ENCODE measurements at places on chromosomes 1 and 21.
A peak's percentile ranks its signal among the peaks of the same experiment; 100 is the strongest.

- DNase-seq: no peak
Observed at GRCh38 chr1:101920577-101920976, 76.1 kb downstream of the OLFM3 start.

- no peak for DNase-seq
Observed at GRCh38 chr1:232586679-232587078, 43.3 kb downstream of the SIPA1L2 start.

- DNase-seq: no peak
Observed at GRCh38 chr1:105909811-105910210, 1146.7 kb upstream of the PRMT6 start.

- peak; percentile 59 for DNase-seq
Observed at GRCh38 chr1:231828182-231828920, 201.8 kb downstream of the DISC1 start.

GRCh38 chr1:2928366-2929325 is 92.6 kb upstream of the ACTRT2 start:
- no peak for DNase-seq

DNA sequence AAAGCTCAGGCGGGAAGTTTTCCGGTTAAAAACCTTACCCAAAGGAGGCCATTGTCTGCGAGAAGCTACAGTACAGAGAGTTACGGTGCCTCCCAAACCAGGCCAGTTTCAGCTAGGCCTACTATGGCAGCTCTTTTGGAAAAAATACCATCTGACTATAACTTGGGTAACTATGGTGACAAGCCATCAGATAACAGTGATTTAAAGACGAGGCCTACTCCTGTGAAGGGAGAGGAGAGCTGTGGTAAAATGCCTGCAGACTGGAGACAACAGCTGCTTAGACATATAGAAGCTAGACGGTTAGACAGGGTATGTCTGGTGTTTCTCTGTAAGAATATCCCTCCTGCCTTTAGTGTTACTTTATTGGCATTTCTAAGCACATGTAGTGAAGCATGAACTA is 165.9 kb downstream of the LRRC40 start:
- no peak for DNase-seq

DNA sequence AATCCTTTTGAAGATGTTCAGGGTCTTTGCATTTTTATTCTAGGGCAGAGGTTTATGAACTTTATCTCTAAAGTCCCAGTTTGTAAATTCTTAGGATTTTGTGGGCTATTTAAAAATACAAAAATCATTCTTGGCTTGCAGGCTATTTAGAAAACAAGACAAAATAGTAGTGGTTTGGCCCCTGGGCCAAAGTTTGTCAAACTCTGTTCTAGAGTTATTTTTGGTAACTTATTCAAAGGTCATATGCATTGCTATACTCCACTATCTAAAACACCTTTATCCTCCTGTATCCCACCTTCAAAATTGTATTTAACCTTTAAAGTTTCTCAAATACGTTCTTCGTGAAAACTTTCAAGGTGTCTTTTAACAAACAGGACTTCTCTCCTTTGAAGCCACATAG is 75.5 kb upstream of the LRRC53 start:
- no peak for DNase-seq

- DNase-seq: no peak
Observed at GRCh38 chr1:182993746-182994145, 29.5 kb upstream of the LAMC1 start.

- no peak for DNase-seq
Observed at GRCh38 chr1:35629051-35629450, 12.3 kb downstream of the PSMB2 start.

- no peak for DNase-seq
Observed at GRCh38 chr1:67760030-67760821, 73.0 kb downstream of the GNG12 start.

DNA sequence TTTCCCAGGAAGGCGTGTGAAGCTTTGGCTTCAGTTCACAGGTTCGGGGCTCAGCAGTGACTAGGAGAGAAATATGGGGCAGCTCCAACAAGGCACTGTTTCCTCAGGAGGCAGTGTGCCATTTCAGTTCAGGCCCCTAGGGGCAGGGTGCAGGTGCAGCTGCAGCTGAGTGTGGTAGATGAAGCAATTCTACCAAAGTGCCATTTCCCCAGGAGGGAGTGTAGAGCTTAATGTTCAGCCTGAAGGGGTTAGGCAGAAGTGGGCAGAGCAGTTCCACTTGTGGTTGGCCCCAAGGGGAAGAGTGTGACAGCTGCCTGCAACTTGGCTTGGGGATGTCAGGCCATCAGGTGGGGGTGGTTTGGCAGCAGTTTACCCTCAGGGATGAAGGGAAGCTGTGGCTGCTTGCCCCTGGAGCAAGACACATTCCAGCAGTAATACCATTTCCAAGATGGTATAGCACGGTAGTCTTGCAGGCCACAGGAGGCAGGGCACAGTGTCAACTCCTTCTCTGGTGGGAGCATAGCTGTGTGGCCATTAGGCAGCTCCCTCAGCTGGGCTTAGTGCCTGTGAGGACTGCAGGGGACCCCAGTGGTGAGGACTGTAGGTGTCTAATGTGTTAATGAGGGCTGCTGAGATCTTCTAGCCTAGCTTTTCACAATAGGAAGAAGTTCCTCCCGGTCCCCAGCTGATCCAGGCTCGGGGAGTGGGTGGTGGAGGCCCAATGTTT is 34.7 kb downstream of the RGSL1 start:
- DNase-seq: no peak

- DNase-seq: no peak
Observed at GRCh38 chr21:35699361-35699760, 361.0 kb downstream of the SETD4 start.

- peak; percentile 73 for DNase-seq
Observed at GRCh38 chr1:91851130-91852010, 34.6 kb downstream of the TGFBR3 start.

- peak; percentile 12 for DNase-seq
Observed at GRCh38 chr1:119549719-119550132, 42.7 kb downstream of the HSD3B1 start.

DNA sequence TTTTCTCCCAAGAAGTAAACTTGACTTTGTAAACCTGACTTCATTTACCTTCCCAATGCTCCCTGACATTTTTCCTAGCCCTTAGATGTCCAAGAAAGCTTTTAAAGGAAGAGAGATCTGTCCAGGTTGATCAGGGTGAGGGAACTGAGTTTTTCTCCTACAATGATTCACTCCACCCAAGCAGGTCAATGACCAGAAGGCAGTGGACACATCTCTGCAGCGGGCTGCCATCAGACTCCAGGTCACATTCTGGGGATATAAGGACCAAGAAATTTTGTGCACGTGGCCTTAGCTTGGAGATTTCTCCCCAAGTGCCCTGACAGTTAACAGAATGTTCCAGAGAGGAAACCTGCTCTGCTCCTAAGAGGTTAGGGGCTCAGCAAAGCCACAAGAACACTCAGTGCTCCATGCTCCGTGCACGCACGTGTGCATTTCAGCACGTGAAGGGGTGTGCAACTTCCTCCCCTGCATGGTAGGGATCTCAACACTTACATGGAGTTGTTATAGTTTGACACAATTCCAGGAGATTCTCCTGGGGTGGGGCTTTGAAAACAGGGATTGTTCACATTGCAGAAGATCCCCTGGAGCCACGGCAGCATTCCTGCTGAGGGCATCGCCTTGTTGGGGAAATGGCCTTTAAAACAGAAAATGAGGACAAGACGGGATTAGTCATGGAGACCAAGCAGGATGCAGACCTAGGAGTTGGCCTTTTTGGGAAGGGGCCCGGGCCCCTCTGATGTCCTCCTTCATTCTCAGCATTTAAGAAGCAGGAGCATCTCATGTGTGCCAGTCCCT is 9.8 kb downstream of the ABCA4 start:
- no peak for DNase-seq

DNA sequence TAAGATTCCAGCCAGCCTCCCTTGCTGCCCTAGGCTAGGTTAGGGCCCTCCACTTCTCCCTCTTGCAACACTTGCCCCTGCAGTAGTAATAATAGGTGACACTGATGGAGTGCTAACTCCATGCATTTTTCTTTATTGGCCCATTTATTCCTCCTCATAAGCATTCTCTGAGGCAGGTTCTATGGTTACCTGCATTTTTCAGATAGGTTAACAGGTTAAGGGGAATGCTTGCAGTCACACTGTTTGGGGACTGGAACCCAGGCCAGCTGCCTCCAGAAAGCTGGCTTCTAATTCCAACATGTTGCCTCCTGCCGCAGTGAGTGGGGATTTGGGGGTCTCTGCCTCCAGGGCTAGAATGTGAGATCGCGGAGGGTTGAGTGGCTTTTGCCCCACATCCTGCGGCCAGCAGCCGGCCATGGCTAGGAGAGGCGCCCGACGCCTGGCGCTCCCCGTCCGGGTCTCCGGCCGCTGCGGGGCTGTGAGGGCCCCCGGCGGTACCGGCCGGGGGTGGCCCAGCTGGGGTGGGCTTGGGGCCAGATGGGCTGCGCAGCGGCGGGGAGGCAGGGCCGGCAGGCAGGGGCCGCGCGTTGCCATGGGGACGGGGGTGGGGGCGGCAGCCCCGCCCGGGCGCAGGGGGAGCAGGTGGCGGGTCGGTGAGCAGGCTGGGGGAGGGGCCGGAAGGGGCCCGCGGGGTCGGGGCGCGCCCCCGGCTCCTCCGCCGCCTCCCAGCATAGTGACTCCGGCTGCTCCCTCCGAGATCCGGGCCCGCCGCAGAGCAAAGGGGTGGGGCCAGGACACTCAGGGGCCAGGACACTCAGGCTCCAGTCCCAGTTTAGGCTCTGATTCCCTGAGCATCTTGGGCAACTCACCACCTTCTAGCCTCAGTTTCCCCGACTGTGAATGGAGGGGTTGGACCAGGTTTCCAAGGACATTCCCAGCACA is 68.4 kb upstream of the SSBP3 start:
- no peak for DNase-seq

DNA sequence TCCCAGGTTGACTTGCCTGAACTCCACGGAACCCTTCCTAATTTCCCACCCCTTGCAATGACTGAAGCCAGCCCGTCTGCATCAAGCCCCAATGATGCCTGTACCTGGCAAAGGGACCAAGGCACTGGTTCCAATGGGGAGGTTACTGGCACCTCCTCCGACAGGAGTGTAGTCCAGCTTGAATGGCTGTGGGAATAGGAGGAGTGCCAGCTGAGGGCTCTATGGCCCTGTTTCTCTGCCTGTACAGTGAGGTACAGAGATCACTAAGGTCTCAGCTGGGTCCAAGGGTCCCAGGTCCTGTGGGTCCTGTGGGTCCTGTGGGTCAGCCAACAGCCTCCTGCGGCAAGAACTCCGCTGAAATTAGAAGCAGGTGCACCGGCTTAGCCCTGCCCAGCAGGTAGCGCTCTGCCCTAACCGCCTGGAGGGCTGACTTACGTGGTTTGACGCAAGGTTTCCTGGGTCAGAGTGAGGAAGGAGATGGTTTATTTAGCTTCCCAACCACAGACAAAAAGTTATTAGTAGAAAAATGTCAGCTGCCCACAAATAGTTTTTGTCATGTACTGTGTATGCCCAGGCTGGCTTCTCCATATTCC is 9.9 kb upstream of the SPRR4 start:
- no peak for DNase-seq

GRCh38 chr21:41478319-41479177 is 29.4 kb downstream of the TMPRSS2 start:
- no peak for DNase-seq

- DNase-seq: no peak
Observed at GRCh38 chr1:63705078-63705477, 68.7 kb upstream of the ROR1 start.

DNA sequence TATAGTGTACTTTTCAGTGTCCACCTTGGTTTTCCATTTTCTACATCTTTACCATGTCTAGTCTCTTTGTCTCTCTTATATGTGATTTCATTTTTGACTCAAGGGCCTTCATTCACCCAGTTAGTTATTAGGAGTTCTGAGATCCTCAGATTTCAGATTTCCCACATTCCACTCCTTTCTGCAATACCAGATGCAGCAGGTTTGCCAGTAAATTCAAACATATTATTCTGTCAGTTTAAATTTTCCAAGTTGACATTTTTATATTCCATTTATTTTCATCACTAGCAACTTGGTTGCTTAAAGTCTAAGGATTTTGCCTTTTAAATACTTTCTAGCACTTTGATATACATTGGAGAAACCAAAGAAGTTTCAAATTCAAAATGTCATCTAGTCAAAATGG is 42.4 kb downstream of the ABL2 start:
- DNase-seq: no peak

GRCh38 chr1:184163674-184164465 is 112.3 kb downstream of the TSEN15 start:
- DNase-seq: no peak

- no peak for DNase-seq
Observed at GRCh38 chr1:36851595-36851994, 182.7 kb downstream of the GRIK3 start.

GRCh38 chr1:81635816-81636215 is 164.9 kb upstream of the ADGRL2 start:
- DNase-seq: no peak

DNA sequence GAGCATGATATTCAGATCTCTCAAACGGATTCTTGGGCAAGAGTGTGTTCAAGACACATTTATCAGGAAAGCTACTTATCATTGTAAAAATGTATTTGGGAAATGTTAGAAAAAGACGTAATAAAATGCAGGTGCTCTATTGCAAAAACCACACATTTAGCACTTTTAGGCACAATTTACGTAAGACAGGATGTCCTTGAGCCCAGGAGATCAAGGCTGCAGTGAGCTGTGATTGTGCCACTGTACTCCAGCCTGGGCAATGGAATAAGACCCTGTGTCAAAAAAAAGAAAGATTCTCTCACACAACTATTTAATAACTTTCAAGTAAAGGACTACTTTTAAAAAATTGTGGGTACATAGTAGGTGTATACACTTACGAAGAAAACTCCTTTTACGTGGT is 18.4 kb downstream of the SLC25A33 start:
- no peak for DNase-seq

DNA sequence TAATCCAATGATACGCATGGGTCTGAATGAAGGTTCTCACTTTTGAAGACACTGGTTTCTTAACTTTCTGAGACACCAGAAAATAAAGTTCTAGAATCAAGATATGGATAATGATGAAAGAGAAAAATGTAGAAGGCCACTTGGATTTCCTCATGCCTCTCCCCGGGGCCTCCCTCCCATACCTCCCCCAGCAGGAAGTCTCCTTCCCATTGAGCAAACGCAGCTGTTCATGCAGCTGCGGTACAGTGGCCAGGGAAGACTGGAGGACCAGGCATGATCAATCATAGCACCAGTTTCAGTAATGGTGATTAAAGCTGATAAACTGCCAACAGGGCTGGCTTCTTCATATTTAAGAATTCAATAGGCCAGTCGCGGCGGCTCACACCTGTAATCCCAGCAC is 10.9 kb upstream of the UBR4 start:
- DNase-seq: no peak

DNA sequence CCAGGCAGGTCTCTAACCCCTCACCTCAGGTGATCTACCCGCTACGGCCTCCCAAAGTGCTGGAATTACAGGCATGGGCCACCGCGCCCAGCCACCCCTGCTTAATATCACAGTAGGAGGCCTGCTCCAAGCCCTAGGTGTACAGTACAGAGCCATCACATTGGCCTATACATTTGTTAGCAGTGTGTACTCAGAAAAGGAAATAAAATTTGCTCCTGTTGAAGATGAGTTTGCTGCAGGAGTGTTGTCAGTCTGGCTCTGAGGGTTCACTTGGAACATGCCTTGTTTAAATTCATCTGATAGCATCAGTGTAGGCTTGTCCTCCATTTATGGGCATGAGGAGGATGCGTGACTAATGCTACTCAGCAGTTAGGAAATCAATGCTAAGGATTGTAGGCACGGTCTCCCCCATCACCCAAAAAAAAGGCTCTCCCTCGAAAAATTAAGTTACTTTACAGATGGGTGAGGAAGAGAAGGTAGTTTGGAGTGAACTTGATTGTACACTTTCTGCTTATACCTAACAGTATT is 4.6 kb upstream of the ENAH start:
- no peak for DNase-seq

All from AG09319 (cell line).